Brain microvascular endothelial cell (primary cell): ENCODE measurements at places on chromosomes 1 and 21.

DNA sequence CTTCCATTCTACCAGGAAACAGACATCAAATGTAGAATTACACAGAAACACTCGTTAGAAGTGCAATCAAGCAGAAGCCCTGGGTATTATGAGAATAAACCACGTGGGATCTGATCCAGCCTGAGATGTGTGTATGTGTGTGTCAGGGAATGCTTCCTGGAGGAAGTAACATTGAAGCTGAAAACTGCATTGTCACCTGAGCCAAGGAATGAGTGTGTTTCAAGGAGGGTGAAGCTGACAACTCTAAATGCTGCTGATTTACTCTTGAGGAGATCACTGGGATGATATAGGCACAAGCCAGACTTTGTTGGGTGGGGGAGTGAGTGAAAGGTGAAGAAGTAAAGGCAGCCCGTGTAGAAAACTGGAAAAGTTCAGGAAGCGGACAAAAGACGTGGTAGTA, 27.6 kb downstream of the FAAH start:
- no peak for DNase-seq

GRCh38 chr1:61344696-61345095, 262.3 kb downstream of the NFIA start:
- no peak for DNase-seq

DNA sequence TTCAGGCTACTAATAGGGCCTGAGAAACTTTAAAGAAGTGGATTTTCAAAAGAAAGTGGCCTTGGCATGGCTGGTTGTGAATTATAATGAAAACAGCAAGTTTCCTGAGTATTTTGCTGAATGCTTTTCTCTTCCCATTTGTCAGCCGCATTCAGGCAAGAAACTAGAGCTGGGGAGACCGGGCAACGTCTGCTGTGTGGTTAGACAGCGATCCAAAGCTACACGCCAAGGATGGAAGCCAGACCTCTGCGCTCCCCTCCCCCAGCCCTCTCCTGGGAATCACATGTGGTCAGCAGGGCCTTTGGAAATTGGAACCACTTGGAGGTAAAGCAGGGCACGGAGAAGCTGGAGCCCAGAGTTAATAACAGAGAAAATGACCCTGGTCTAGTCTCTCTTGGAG, 114.1 kb upstream of the CD34 start:
- no peak for DNase-seq

GRCh38 chr1:117389284-117389683, 22.0 kb downstream of the MAN1A2 start:
- DNase-seq, result no peak

- DNase-seq, result no peak
Measured at GRCh38 chr1:161313554-161314200, 504 bp upstream of the SDHC start.

DNA sequence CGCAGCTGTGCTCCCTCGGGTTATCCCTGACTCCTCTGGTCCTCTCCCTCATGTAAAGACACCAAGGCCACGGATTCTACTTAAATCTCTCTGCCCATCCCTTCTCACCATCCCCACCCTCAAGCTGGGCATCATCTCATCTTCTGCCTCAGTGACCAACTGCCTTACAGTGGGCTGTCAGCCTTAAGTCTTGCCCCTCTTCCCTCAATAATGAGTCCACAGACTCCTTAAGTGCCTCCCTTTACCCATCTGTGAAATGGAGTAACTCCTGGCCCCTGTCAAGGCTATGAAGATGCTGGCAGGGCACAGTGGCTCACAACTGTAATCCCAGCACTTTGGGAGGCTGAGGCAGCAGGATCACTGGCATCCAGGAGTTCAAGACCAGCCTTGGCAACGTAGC, 12.1 kb downstream of the SH3BGRL3 start:
- DNase-seq, result no peak

- DNase-seq, result no peak
Measured at GRCh38 chr1:166182281-166182680, 15.5 kb upstream of the FAM78B start.

DNA sequence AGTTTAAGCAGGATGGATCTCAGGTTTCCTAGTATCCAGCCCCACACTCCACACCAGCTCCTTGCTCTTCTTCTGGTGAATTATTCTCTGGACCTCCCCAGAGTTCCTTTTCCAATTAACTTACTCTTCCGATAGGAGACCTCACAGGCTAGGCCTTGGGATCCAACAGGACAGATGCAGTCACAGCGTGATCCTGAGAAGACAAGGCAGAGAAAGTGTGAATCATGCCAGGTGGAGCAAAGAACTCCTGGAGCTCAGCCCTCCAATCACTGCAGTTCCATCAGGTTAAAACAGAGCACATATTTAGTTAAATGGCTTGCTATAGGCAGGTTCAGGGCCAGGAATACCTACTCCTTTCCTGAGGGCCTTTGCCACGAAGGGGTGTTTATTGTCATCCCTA, 34.1 kb downstream of the C8B start:
- DNase-seq, result no peak

DNA sequence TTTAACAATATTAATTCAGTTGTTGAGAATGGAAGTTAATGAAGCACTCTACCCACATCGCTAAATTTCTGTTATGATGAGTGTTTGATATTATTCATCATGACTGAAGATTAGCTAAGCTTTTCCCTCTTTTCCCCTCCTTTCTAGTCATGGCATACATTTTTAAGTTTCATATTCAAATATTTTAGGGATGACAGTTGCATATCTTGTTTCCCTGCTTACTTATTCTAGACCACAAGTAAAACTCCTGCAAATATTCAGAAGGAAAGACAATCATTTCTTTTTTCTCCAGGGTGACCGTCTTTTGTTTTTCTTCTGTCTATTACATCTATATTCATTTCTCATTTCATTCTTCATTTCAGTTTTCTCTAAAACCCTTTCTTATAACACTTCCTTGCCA, 906.0 kb downstream of the ADGRL2 start:
- no peak for DNase-seq

GRCh38 chr1:56448529-56449300, 130.6 kb downstream of the PLPP3 start:
- DNase-seq, result no peak

DNA sequence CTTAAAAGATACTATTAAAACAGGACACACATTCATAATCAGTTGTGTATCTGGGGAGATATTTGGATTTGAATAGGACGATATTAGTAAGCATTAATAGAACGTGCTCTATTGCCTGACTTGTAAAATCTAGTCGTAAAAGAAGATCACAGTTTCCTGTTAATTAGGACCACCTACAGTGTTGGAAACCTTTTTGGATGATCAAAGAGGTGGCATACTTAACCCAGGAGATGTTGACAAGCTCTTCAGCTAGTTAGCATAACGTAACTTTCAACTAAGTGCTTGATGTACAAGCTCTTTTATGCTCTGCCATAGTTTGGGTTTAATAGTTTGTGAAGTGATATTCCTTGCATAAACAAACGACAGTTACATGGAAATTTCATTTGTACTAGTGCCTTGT, 293.3 kb upstream of the NR5A2 start:
- DNase-seq, result no peak

- DNase-seq, result peak; percentile 20
Measured at GRCh38 chr1:10065344-10065685, 32.6 kb downstream of the UBE4B start.

DNA sequence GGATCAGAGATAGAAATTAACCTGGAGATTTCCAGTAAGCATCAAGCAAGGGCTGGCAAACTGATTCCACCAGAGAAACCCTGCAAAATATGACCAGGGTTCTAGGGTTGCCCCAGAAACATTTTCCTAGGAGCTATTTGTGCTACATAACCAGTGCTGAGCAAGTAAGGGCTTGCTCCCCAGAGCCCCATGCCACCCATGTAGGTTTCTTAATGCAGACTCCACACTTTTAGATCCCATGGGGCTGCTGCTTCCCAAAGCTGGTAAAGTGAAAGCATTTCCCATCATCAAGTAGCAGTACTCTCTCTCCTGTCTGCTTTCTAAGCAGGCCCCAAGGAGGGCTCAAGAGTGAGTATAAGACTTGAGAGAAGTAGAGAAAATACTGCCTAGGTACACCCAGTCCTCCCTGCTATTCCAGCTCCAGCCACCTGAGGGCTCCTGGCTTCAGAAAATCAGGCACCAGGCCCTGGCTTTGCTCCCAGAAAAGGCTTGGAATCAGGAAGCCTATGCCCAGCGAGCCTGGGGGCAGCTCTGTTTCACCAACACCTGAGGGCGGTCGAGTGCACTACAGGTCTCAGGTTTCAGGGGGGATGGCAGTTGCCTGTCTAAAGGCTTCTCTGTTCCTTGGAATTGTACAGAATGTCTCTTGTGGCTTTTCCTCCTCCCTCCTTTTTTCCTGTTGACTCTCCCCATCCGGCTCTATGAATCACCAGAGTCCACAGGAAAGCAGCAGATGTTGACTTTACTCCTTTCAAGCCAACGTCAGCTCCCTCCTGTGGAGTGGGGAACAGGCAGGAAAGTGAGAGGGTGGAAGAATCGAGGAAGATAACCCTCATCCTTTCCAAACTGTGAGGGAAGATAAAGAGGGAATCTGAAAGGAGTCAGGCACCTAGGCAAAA, 6.2 kb upstream of the ANKRD35 start:
- DNase-seq, result peak; percentile 98

DNA sequence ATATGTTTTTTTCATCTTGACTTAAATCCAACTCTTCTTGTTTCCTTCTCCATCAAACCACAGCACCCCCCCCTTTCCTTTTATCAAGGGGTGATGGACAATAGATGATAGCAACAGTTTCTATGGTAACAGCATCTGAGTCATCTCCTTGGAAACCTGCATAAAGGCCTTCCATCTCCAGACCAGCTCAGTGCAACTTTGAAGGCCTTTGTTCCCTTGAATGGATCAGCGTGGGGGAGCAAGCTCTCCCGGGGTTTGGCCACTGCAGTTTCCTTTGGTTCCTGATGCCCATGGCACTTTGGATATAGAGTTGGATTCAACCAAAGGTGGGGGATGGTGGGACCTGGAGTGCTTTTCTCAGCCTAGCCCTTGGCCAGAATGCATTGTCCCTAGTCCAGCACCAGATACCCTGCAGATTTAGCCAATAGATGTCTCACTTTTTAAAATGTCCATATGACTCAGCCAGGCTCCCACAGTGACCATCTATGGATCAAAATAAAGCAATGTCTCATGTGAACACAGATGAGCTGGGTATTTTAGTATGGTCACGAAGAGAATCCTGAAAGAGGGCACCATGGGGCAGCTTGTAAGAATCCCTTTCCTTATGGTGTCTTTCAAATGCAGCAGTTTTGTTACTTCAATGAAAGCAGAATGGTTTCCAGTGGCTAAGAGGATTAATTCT, 127.7 kb downstream of the SPATA46 start:
- peak; percentile 21 for DNase-seq

DNA sequence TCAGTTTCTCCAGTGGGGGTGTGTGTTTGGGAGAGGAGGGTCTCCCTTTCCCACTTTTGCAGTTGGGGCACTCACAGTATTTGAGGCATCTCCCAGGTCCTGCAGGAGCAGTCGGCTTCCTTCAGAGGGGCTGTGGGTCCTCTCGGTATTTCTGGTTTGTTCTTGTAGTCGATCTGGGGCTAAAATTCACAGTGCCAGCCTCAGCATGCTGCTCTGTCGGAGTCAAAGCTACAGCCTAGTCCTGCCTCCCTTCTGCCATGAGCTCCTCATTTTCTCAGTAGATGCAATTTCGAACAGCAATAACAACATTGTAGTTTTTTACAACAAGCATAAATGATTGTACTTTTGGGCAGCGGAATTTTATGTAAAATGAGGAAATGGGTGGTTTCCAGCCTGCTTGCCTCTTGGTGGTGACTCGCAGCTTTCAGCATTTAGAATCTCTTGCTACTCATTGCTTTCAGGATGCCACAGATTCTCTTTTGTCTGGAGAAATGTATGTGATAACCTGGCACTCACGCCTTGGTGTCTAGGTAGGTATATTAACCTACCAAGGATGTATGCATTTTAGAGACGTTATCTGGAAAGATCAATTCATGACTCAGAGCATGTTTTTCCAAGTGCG, 82.4 kb upstream of the C21orf91 start:
- no peak for DNase-seq

DNA sequence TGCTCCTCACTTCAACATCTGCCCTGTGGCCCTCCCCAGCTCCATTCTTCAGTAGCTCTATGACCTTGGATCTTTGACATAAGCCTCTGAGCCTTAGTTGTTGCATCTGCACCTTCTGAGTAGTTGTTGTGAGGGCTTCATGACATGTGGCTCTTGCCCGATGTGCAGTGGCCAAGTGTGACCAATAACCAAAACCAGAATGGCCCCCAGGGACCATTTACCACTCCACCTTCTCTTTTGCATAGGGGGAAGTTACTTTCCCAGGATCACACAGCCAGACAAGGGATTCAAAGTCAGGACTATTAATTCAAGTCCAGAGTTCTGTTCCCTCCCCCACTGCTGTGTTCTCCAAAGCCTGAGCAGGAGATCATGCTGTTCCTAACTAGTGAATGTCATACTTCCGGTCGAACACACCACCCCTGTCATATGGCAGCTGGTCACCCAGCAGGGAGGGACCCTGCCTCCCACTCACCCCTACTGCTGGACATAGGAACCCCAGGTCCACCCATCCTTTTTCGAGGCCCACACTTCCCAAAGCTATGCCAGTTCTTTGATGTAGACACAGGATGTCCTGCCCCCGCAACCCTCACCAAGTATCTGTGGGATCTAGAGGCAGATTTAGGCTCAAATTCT, 4.0 kb downstream of the FGR start:
- no peak for DNase-seq

DNA sequence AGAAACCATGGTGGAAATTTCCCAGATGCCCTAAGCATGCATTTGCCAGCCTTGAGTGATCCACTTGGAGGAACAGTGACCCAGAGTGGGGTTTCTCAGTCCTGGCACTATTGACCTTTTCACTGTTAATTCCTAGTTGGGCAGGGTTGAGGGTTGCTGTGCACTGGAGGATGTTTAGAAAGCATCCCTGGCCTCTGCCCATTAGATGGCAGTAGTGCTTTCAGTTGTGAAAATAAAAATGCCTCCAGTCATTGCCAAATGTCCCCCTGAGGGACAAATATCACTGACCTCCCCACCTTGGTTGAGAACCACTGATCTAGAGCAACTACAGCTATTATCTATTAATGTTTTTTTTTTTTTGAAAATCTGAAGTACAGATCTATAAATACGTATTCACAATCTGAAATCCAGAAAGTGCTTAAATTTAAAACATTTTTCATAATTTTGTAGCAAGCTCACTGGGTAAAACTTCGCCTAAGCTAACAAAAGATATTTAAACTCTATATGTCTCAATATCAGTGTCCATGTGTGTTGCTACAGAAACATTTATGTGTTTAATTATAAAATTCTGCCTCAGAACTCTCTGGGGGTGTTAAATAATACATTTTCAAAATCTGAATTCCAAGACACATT, 27.3 kb downstream of the F3 start:
- DNase-seq, result peak; percentile 33
